ENCODE measurements at places on chromosomes 4 and X.

DNA sequence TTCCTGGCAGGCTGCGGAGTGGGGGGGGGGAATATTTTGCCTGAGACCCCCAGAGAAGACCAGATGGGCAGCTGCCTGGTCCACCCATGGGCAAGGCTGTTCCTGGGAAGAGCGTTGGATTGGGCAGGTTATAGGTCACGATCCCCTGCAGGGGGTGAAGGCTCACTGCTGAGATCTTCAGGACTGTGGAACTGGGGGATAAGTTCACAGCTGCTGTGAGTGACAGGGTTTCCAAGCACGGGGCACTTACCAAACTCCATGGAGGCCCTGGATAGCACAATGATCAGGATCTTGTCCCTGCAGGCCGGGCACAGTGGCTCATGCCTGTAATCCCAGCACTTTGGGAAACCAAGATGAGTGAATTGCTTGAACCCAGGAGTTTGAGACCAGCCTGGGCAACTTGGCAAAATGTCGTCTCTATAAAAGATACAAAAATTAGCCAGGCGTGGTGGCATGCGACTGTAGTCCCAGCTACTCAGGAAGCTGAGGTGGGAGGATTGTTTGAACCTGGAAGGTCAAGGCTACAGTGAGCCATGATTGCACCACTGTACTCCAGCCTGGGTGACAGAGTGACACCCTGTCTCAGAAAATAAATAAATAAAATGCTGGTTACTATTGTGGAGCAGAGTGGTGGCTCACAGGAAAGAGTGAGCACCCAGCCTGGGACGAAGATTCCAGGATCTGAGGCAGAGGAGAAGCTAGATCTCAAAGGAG lies 68.0 kb upstream of the HELT start:
- DNase-seq: no peak

GRCh38 chr4:152265149-152265621 lies 270.7 kb downstream of the FBXW7 start:
- no peak for DNase-seq

DNA sequence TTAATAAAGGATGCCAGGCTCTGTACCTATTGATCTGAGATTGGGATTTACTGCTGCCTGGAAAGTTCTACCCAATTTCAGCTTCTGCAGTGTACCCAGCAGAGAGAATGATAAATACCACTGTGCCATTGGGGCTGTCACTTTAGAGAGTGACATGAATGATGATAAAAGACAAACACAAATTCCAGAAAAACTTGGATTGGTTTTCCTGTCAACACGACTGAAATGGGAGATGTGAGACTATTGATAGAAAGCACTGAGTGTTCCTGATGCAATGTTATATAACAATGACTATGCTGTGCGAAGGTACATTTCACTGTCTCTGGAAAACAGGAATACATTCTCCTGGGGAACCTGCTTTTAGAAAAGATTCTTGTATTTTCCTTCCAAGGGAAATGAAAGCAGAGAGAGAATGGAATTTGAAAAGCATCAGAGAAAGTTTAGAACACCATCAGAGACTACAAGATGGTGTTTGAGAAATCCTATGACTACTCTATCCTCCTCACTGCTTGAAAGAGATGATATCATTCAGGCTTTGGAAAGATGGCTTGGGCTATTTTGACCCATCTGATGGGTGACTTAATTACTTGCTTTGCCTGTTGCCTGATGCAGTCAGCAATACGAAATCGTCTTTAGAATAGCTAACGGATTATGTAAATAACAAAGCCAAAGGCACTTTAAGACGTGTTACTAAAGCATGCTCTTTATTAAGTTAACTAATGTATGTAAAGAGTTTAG lies 49.7 kb downstream of the MID1IP1 start:
- no peak for DNase-seq

GRCh38 chr4:110618581-110619462 lies 4.1 kb downstream of the PITX2 start:
- no peak for DNase-seq

DNA sequence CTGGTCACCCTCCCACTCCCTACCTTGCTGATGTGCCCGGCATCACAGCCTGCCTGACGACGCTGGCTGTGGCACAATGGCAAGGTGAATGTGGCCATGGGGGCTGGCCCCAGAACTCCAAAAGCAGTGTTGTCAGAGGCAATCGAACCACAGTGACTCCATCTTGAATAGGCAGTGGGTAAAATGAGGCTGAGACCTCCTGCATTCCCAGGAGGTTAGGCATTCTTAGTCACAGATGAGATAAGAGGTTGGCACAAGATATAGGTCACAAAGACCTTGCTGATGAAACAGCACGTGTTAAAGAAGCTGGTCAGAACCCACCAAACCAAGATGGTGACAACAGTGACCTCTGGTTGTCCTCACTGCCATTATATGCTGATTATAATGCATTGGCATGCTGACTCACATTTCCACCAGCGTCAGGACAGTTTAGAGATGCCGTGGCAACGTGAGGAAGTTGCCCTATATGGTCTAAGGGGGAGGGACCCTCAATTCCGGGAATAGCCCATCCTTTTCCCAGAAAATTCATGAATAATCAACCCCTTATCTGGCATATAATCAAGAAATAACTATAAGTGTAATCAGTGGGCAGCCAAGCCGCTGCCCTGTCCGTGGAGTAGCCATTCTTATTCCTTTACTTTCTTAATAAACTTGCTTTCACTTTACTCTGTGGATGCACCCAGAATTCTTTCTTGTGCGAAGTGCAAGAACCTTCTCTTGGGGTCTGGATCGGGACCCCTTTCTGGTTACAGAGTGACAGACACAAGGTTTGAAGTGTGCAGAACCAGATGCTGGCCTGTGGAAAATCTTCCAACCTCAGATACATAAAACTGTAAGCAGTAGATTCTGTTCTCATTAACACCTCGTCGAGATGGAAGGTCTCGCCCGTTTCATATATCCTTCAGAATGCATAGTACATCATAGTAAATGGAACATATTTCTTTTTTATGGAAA lies 26.8 kb upstream of the CLDN24 start:
- no peak for DNase-seq

GRCh38 chr4:101183666-101184373 lies 163.5 kb downstream of the PPP3CA start:
- DNase-seq: no peak

- no peak for DNase-seq
Measured at GRCh38 chrX:1416327-1416784, 24.4 kb upstream of the SLC25A6 start.

GRCh38 chr4:109930464-109930863 lies 17.8 kb downstream of the EGF start:
- DNase-seq: no peak

- DNase-seq: no peak
Measured at GRCh38 chr4:182823576-182823975, 93.6 kb downstream of the DCTD start.

- DNase-seq: no peak
Measured at GRCh38 chr4:72348701-72349100, 220.3 kb downstream of the ADAMTS3 start.

DNA sequence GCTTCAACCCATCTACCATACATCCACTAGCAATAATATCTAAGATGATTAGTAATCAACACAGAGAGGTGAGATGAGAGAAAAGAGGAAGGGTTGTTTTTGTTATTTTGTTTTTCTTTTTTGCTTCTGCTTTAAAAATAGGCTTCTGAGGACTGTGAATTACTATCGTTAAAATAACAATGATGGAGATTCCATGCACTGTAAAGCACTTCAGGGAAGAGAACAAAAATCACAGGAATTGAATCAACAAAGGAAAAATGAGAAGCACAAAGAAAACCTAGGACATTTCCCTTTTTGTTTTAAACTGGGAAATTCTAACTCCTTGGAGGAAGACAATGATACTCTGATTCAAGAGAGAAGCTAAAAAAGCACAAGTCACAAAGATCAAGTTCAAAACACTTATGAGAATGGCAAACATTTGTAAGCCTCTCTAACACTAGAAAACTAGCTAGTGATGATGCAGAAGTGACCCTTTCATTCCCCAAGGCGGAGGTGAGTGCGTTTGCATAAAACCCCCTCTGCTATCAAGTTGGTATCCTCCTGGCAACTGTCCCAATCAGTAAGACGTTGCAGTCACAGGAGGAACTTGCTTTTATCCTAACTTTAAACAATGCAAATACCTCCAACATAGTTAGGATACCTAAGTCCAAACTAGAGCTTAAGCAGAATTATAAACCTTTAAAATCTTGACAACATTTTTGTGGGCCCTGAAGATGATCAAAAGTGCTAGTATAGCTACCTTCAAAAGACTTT lies 308.5 kb downstream of the CAMK2D start:
- DNase-seq: no peak

- DNase-seq: no peak
Measured at GRCh38 chr4:121270389-121270788, 106.3 kb upstream of the TNIP3 start.

- peak; percentile 23 for DNase-seq
Measured at GRCh38 chr4:83054928-83055327, 19.9 kb downstream of the COPS4 start.

DNA sequence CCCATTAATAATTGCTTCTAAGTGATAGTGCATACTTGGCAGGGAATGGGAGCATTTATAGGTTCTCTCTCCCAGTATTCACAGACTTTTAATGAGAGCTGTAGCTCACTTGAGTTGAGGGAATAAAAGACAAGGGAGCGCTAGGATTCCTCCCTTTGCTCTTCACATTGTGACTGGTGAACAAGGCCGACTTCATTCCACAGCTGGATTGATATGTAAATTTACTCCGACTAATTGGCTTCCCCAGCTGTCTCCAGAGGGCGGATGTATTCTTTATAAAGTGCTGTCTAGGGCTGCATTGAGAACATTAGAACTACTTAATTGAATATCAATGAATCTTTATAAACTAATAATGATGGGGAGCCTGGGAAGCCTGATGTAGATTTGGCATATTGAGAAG lies 63.4 kb downstream of the GPR50 start:
- DNase-seq: no peak

GRCh38 chr4:2256781-2257191 lies 5.1 kb downstream of the MXD4 start:
- DNase-seq: no peak

DNA sequence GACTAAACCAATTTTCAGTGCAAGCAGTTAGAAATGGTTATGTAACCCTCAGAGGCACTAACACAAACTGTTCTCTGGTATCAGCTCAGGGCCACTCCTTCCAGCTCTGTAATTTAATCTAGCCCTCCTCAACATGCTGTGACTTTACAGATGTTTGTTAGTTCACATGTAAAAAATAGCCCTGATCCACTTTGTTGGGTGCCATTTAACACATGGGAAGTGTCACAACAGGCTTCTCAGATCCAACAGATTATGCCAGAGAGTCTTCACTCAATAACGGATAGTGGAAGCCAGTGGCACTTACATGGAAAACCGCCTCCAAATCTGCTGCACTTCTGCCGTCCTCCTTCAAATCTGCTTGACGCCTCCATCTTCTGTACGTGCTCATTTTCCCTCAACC lies 51.6 kb downstream of the ATP8A1 start:
- no peak for DNase-seq

GRCh38 chrX:68654693-68655092 lies 7.2 kb downstream of the STARD8 start:
- no peak for DNase-seq

DNA sequence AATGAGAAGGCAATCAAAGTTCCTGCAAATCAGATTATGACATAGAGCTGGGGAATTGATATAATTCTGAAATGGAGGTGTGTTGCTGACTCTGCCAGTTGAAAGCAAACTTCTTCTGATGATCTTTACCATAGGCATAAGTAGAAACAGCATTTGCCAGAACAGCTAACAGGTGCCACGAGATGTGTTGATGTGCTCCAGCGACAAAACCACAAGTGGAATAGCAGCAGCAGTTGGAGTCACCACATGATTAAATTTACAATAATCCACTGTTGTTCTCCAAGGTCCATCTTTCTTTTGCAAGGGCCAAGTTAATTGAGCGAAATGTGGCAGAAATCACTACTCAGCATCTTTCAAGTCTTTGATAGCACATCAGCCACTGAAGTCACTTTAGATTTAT lies 3.7 kb upstream of the OSTC start:
- DNase-seq: no peak

GRCh38 chr4:173475751-173476150 lies 54.3 kb downstream of the HAND2 start:
- DNase-seq: no peak

GRCh38 chrX:112834031-112834845 lies 6.4 kb downstream of the AMOT start:
- no peak for DNase-seq

DNA sequence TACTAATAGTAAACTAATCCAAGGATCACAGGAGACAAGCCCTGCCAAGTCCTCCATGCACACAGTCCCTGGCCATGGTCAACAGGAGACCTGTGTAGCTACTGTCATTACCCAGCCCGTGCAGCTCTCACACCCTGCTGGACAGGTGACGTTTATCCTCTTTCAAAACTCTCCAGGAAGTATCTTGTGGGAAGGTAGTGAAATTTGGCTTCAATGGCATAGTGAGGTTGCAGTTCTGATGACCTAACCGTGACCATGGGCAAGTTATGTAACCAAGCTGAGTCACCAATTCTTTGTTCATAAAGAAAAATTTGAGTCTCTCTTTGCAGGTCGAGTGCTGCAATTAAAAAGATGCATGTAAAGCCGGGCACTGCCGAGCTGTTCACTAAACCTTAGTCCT lies 11.3 kb upstream of the SLC2A9 start:
- DNase-seq: no peak

GRCh38 chr4:87811977-87812376 lies 12.6 kb downstream of the IBSP start:
- DNase-seq: no peak

DNA sequence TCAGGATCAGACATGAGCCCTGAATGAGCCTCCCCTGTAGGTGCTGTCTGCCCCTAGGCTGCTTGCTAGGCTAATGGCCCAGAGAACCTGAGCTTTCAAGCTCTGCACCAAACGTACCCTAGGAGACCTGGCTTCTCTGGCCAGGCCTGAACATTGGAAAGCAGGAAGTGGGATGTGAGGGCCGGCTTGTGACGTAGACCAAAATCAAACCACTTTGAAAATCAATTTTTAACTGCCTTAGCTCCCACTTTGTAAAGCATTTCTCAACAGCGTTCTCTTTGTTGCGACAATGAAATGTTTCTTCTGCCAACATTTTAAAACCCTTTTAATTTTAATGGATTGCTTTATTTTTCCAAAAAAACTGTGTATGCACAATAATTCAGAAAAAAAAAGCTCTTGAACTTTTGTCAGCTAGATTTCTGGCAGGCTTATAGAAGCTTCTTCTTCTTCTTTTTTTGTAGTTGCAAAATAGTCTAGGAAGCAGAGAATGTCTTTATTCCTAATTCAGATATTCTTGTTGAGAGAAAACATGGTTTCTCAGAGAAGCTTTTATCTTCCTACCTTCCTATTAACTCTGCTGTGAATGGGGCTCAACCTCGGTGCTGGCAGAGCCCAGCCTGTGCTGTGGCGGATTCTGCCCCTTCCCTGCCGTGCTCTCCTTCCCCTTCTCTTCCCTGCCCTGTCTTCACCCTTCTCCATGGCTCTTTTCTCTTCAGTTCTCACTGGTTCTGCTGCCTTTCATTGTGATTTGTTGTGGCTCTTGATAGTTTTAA lies 145.2 kb upstream of the SFRP2 start:
- no peak for DNase-seq

DNA sequence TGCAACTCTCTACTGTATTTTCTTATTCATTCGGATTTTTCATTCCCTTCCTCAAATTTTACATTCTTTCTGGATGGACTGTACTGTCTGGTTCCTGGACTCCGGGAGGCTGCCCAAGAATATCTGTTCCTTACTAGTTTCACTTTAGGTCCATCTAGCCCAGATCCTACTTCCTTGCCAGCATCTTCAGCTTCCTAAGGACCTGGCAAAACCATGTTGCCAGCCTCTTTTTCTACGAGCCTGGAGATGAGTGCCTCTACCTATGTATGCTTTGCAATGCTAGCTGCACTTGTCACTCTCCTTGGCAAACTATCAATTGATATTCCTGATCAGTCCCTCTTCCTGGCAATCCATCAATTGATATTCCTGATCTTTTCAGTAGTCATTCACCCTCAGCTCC lies 5.6 kb upstream of the LNX1 start:
- DNase-seq: no peak

Measured in GM10248 (cell line).